ENCODE measurements at places on chromosomes 11 and 22.

GRCh38 chr11:74870485-74870884 is 78.4 kb downstream of the XRRA1 start:
- DNase-seq: peak; percentile 27

- peak; percentile 66 for DNase-seq
These were observed 55.2 kb downstream of the PANX1 start for GRCh38 chr11:94183886-94184264.

GRCh38 chr11:120333801-120334200 is 2.4 kb upstream of the ARHGEF12 start:
- DNase-seq: no peak

DNA sequence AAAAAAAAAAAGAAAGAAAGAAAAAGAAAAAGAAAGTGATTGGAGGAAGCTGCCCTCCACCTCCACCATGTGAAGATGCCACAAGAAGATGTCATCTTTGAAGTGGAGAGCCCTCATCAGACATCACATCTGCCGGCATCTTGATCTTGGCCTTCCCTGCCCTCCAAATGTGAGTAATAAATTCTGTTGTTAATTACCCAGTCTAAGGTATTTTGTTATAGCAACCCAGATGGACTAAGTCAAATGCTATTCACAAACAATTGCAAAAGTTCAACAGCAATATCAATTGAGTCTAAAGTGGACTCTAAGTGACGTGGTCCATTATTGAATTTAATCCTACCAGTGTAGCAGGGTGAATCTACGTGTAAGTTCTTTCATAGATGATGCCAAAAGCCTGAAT is 55.9 kb upstream of the NUP160 start:
- DNase-seq: no peak

- DNase-seq: no peak
These were observed 6.8 kb upstream of the ESAM start for GRCh38 chr11:124768914-124769313.

Measured in bronchial epithelial cell (primary cell).